Suprapubic skin (tissue), 4 donors: ENCODE measurements at places on chromosomes 16 and 17.

GRCh38 chr16:87874639-87875427, 5.5 kb upstream of the SLC7A5 start:
- no peak overlapping the region for H3K4me3 ChIP-seq
- H3K27me3 ChIP-seq, result peaks cover 29% of the 10 kb centered on the region
- DNase-seq, result no peak
- H3K27ac ChIP-seq, result no peak overlapping the region
- no peaks in the 10 kb centered on the region for H3K36me3 ChIP-seq

- no peak for DNase-seq
- H3K36me3 ChIP-seq, result no peaks in the 10 kb centered on the region
- H3K4me1 ChIP-seq, result peaks cover 31% of the 10 kb centered on the region
- peaks cover 17% of the 10 kb centered on the region for H3K27me3 ChIP-seq
- no peak overlapping the region for H3K27ac ChIP-seq
These were observed 2.0 kb upstream of the SLC6A4 start for GRCh38 chr17:30237296-30238002.

DNA sequence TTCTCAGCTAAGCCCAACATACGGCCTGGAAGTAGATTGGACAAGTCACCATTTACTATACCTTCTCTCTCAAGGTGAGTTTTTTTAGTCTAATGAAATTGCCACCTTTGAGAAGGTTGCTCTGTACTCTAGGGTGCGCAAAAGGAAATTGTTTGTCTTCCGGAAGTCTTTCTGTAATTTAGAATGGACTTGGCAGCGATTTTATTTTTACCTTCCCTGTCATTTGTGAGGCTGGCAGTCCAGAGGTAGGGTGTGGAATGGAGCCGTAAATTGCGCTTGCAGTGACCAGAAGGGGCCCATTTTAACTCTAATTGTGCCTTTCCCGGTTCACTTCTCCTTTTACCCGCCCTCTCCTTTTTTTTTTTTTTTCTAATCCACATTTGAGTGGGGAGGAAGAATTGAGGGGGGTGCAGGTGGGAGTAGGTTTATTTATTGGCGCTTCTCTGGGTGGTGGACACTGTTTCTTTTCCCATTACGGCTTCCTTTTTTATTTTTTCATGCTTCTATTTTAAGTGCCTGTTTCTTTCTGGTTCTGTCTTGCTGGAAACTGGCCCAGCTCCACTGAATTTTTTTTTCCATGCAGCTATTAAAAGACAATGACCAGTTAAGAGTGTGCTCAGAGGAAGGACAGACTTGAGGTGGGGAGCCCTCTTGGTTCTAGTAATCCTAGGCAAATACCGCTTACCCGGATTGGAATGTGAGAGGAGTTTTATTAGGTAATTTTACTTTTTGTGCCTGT, 89.7 kb upstream of the CLEC18A start:
- H3K27me3 ChIP-seq, result no peaks in the 10 kb centered on the region
- H3K4me3 ChIP-seq, result no peak overlapping the region
- H3K4me1 ChIP-seq, result peaks cover 14% of the 10 kb centered on the region
- DNase-seq, result no peak
- H3K36me3 ChIP-seq, result no peaks in the 10 kb centered on the region
- H3K27ac ChIP-seq, result peak overlapping the region; percentile 55

DNA sequence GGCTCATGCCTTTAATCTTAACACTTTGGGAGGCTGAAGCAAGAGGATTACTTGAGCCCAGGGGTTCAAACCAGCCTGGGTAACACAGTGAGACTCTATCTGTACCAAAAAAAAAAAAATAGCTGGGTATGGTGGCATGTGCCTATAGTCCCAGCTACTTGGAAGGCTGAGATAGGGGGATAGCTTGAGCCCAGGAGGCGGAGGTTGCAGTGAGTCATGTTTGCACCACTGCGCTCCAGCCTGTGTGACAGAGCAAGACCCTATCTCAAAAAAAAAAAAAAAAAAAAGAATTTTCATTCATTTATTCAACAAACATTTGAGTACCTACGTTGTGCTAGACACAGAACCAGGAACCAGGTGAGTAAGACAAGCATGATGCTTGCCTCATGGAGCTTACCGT, 73.6 kb upstream of the MRTFB start:
- DNase-seq, result no peak
- peaks cover 3% of the 10 kb centered on the region for H3K4me1 ChIP-seq
- H3K4me3 ChIP-seq, result no peak overlapping the region
- H3K36me3 ChIP-seq, result no peaks in the 10 kb centered on the region

DNA sequence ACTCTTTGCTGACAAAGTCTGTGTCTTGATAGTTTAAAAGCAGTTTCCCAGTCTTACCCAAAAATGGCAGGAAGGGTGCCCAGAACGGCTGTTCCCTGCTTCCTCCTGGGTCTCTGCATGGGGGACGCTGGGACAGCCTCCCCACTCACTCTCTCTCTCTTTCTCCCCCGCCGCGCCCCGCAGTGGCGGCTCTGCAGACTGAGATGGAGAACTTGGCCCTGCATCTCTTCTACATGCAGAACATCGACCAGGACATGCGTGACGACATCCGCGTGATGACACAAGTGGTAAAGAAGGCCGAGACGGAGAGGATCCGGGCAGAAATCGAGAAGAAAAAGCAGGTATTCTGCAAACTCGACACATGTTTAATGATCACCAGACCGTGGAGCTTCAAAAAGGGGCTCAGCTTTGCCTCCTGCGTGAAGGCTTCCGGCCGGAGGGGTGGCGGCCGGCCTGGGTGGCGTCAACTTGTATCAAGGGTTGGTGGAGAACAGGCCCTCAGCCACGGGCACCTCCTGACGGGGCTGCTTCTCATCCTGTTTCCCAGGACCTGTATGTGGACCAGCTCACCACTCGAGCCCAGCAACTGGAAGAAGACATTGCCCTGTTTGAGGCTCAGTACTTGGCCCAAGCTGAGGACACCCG, 22.0 kb downstream of the CCDC40 start:
- H3K27me3 ChIP-seq, result no peaks in the 10 kb centered on the region
- no peak overlapping the region for H3K4me3 ChIP-seq
- H3K36me3 ChIP-seq, result no peaks in the 10 kb centered on the region
- no peaks in the 10 kb centered on the region for H3K4me1 ChIP-seq

DNA sequence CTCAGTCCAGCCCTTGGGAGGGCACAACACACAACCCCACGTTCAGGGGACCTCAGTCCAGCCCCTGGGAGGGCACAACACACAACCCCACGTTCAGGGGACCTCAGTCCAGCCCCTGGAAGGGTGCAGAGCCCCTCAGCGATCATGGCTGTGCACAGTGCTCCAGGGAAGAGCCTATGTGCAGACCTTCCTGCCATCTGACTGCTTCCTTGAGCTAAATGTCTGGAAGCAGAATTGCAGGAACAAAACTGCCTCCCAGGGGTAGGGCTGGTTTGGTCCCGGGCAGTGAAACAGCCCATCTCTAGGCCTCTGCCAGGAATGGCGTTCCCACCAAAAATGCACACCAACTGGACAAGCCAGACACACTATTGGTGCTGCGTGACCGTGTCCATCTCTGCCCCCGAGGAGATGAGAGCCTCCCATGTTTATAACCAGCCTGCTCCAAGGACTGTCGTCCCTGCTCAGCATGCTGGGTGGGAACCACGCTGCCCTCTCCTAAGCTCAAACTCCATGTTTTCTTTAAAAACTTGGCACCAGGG, 44.0 kb downstream of the ZNF276 start:
- H3K4me3 ChIP-seq, result peak overlapping the region; percentile 3
- DNase-seq, result no peak
- H3K27me3 ChIP-seq, result no peaks in the 10 kb centered on the region

DNA sequence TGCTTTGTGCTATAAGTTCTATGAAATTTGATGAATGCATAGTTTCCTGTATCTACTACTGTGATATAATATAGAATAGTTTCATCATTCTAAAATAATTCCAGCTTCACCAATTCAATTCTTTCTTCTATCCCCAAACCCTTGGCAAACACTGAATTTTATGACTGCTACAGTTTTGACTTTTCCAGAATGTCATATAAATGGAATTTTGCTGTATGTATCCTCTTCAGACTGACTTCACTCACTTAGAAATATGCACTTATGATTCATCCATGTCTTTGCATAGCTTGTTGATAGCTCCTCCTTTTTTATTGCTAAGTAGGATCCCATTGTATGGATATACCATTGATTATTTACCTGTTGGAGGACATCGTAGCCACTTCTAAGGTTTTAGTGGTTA, 89.1 kb upstream of the HS3ST3A1 start:
- H3K4me3 ChIP-seq, result no peak overlapping the region
- DNase-seq, result no peak
- H3K4me1 ChIP-seq, result no peaks in the 10 kb centered on the region
- H3K27ac ChIP-seq, result no peak overlapping the region
- no peaks in the 10 kb centered on the region for H3K36me3 ChIP-seq
- H3K27me3 ChIP-seq, result peaks cover 4% of the 10 kb centered on the region

DNA sequence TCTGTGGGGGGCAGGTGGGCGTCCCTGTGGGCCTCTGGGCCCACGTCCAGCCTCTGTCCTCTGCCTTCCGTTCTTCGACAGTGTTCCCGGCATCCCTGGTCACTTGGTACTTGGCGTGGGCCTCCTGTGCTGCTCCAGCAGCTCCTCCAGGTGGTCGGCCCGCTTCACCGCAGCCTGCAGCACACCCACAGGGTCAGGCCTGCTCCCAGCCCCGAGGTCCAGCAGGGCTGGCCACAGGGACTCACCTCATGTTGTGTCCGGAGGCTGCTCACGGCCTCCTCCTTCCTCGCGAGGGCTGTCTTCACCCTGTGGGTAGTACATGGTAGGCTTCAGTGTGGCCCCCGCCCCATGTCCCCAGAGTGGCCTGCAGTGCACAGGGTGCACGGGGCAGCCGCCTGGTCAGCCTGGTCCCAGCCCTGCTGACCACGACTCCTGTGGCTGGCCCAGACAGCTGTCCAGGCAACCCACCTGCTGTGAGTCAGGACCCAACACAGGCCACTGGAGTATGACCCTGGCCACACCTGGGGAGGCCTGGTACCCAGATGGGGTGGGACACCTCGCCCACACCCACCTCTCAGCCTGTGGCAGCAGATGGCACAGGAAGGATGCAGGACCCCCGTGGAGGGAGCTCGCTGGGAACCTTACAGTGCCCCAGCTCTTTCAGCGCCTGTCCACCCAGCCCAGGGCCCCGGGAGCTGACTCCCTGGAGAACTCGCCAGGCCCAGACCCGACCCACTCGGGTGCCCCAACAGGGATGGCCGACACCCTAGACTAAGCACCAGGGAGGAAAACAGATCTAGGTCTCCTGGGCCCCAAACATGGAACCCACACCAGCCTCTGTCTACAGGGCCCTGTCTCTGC, 23.9 kb upstream of the AATK start:
- H3K27me3 ChIP-seq, result no peaks in the 10 kb centered on the region
- H3K36me3 ChIP-seq, result peaks cover 13% of the 10 kb centered on the region
- no peaks in the 10 kb centered on the region for H3K4me1 ChIP-seq
- H3K4me3 ChIP-seq, result no peak overlapping the region
- H3K27ac ChIP-seq, result no peak overlapping the region

DNA sequence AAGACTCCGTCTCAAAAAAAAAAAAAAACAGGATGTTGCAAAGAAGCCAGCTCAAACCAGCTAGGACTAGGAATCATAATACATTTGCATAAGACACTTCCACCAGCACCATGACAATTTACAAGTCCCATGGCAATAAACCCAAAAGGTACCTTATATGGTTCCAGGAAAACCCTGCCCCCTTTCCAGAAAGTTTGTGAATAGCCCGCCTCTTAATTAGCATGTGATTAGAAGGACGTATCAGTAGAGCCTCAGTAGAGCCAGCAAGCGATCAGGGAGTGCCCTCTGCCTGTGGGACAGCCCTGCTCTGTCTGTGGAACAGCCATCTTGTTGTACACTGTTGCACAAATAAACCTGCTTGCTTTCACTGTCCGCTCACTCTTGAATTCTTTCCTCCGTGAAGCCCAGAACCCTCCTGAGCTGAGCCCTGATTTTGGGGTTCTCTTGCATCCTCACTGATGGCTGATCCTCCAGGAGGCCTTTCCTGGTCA, 14.0 kb downstream of the NUPR1 start:
- no peak overlapping the region for H3K27ac ChIP-seq
- DNase-seq, result no peak
- H3K4me3 ChIP-seq, result no peak overlapping the region
- H3K4me1 ChIP-seq, result peaks cover 3% of the 10 kb centered on the region
- H3K27me3 ChIP-seq, result no peaks in the 10 kb centered on the region

GRCh38 chr16:2447920-2448583, 11.9 kb upstream of the TEDC2 start:
- no peaks in the 10 kb centered on the region for H3K27me3 ChIP-seq
- H3K27ac ChIP-seq, result no peak overlapping the region
- H3K36me3 ChIP-seq, result peaks cover 58% of the 10 kb centered on the region
- H3K4me3 ChIP-seq, result no peak overlapping the region
- no peak for DNase-seq

DNA sequence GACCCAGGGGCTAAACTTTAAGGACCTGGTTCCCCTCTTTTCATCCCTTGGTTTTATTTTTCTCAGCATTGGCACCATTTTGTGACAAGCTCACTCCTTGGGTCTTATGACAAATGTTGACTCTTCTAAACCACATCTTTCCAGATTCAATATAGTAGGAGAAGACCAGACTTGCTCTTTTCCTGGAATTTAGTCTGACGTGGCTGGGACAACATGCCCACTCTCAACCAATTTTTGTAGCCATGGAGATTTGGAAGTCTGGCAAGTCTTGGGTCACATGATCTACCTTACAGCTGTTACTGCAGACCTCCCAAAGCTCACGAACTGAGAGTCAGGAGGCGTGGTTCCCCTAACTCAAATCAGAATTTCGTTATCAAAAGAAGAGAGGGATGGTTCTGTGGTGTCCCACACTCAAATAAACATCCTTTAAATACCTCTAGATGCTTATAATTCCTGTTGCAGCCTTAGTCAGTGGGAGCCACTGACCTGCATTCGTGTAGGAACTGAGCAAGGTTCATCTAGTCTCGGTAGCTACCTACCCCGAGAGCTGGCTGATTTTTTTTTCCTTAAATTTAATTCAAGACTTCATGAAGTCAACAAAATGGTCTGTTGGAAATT, 683.5 kb downstream of the MAF start:
- no peaks in the 10 kb centered on the region for H3K36me3 ChIP-seq
- DNase-seq, result no peak
- H3K27ac ChIP-seq, result no peak overlapping the region
- no peaks in the 10 kb centered on the region for H3K27me3 ChIP-seq
- H3K4me3 ChIP-seq, result no peak overlapping the region

DNA sequence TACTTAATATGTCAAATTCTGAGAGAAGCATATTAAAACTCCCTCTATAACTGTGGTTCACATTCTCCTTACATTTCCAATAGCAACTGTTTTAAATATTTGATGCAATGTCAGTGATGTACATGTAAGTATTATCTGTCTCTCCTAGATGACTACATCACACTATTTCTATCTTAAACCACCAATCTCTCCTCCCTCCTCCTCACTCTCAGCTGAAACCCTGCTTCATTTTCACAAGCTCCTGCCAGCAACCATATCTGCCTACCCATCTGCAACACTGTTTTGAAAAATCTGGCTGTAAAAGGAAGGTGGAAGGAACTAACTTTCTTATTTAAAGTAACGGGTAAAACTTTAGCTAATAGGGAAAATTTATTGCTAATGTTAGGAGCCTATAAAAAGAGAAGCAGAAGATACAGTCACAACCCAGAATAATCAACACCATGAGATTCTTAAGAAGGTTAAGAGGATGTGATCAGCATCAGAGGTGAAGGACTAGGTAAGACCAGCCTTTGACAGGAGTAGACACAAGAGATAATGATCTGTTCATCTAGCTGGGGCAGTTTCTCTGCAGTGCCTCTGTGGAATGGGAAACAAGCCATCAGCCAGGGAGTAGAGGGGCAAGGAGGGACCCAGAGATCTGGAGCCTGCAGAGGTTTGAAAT, 31.0 kb downstream of the MYH10 start:
- no peaks in the 10 kb centered on the region for H3K27me3 ChIP-seq
- no peak overlapping the region for H3K27ac ChIP-seq
- no peak for DNase-seq
- no peaks in the 10 kb centered on the region for H3K4me1 ChIP-seq
- no peaks in the 10 kb centered on the region for H3K36me3 ChIP-seq

- no peak overlapping the region for H3K4me3 ChIP-seq
These were observed 192.8 kb downstream of the XYLT1 start for GRCh38 chr16:17277981-17278381.
